Lower leg skin (tissue), 4 donors: ENCODE measurements at places on chromosomes 4 and X.
A peak's percentile ranks its signal among the peaks of the same experiment; 100 is the strongest.

- DNase-seq, result no peak
Observed at GRCh38 chr4:67871867-67872266, 11.9 kb downstream of the TMPRSS11D start.

DNA sequence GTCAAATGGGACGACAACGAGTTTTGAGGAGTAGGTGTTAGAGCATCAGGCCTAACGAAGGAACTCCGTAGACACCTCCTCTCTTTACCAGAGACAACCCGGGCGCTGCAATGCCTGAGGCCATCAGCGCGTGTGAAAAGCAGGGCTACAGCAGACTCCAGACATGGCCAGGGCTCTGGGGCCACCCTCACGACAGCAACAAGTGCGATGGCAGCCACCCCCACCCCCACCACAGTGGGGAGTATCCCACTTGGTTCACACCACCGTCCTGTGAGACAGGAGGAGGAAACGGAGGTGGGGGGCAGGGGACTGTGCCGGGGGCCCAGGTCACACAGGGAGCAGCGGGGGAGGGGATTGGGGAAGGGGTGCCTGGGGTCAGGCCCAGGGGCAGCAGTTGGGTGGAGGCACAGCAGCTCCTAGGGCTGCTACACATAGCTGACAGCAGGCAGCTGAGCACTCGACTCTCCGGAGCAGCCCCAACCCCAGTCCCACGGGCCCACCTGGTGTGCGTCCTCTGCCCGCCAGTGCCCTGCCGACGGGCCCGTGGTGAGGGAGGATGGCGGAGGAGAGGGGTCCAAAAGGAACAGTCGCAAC is 8.5 kb downstream of the LRPAP1 start:
- peak; percentile 63 for DNase-seq

GRCh38 chr4:62235911-62236310 is 1035.8 kb downstream of the ADGRL3 start:
- DNase-seq, result no peak

- DNase-seq, result no peak
Observed at GRCh38 chrX:12401252-12401651, 263.0 kb downstream of the FRMPD4 start.

DNA sequence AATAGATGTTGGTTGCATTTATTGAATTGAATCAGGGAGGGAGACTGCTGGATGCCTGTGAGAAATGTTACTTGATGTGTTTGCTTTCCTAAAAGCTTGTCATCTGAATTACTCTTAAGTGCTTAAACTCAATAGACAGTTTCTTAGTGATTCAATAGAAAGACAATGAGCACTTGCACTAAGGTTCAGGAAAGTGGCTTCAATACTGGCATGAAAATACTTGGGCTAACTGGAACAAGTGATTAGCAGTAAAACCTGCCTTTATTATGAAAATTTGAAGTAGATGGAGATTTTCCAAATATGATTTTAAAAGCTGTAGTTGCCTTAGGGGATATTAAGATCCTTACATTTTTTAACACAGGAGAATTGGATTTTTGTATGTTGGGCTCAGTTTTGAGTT is 123.3 kb downstream of the RNF150 start:
- no peak for DNase-seq

- no peak for DNase-seq
Observed at GRCh38 chr4:138672393-138672976, 343.1 kb upstream of the NOCT start.

GRCh38 chr4:169650227-169650936 is 30.0 kb downstream of the CLCN3 start:
- no peak for DNase-seq

DNA sequence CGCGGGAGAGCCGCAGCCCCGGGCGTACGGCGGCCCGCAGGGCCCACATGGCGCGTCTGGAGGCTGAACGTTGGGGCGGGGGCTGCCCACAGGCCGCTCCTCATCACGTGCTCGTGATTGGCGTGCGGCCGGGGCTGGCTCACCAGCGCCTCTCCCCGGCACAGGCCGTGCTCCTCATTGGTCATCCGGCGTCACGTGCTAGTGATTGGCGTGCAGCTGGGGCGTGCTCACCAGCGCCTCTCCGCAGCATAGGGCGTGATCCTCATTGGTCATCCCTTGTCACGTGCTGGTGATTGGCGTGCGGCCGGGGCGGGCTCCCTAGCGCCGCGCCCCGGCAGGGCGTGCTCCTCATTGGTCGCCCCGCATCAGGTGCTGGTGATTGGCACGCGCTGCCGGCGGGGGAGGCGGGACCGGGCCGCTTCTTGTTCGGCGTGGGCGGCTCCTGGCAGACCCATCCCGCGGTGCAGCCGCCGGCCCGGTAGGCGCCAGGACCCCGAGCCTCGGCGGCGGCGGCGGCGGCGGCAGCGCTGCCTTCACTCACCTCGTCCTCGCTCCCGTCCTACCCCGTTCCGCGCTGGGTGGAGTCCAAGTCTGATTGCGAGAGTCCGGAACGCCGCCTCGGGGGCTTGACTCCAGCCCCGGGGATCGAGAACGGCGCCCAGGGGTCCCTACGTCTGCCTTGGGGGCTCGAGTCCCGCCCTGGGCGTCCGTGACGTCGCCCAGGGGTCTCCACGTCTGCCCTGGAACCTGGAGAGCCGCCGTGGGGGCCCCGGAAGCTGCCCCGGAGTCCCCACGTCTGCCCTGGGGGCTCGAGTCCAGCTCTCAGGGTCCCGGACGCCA is at the start of gene GTPBP6:
TSS of gene GTPBP6 (minus strand) at position 58 of the 840 bp plus-strand sequence. CDS start at position 49, 9 bp downstream.
- peak; percentile 100 for DNase-seq

DNA sequence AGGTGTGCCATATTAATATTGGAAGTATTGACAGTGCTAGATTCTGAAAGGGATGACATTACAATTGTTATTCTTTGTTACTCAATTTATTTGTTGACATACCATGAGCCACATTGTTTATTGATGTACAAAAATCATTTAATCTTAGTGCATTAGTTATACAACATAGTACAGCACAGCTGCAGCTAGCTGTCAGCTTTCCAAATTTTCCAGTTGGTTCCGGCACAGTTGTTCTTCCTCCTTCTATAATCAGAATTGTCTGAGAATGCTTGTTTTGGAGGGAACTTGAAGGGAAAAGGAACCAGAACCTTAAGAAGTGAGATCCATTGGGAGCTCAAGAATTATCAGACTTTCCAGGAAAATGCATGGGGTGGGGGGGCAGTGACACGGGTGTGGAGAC is 281.4 kb downstream of the ZIC3 start:
- no peak for DNase-seq

DNA sequence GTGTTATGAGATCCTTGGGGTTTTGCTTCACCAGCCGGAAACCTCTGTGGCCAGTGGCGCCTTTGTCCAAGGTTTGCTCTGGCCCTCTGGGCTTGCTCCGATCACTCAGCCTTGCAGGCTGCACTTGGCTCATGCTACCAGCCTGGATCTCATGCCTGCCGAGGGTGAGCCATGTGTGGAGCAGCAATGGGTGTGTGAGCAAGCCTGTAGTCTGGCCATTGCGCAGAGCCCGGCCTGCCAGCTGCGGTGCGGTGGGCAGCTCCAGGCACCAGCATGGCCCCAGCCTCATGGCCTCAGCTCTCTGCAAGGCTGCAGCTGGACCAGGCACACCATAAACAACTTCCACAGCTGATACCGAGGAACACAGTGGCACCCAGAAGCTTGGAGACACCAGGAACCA is 17.8 kb downstream of the SULT1B1 start:
- DNase-seq, result no peak

DNA sequence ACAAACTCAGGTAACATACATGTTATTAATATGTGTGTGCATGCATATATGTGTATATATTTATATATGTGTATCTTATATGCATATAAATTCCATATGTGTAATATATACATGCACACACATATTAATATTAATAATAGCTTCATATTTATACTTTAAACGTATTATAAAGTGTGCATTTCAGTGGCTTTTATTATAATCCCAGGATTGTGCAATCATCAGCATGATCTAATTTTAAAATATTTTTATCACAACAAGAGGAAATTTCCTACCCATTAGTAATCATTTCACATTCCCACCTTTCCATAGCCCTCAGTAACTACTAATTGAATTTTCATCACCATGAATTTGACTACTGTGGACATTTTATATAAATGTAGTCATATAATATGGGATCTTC is 2211.9 kb upstream of the TENM3 start:
- DNase-seq, result no peak

- DNase-seq, result no peak
Observed at GRCh38 chrX:138082896-138083295, 517.0 kb downstream of the ZIC3 start.

GRCh38 chr4:76010576-76010975 is 3.3 kb upstream of the CXCL9 start:
- DNase-seq, result no peak

DNA sequence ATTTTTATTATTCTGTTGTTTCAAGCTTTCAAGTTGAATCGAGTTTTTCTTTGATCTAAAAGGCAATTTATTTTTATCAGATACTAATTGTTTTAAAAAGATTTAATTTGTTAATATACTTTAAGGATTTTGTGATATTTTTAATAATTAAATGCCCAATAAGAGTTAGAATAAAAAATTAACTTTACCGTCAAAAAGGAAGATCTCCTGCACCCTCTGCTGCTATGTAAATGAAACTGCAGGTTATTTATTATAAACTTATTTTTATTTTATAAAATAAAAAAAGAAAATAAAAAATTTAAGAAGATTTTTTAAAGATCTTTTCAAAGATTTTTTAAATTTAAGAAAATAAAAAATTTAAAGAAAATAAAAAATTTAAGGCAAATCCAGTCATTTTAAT is 166.1 kb downstream of the CCSER1 start:
- DNase-seq, result no peak

- DNase-seq, result no peak
Observed at GRCh38 chrX:48498374-48498809, 10.4 kb upstream of the PORCN start.

- no peak for DNase-seq
Observed at GRCh38 chrX:53684415-53685192, 1.9 kb downstream of the HUWE1 start.

DNA sequence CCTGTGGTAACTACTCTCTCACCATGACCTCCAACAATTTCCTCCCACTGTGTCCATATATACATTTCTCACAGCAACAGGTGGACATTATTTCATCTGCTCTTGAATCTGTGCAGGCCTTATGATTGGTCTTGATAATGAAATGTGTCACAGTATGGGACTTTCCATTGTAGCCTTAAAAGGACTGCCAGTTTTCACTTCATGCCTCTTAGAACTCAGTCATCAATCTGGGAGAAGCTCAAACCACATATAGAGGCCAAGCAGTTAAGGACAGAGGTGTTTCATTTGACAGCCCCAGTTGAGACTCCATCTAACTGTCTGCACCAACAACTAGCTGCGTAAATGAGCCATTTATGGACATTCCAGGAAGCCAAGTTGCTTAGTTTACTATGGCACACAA is 1534.8 kb downstream of the ARAP2 start:
- DNase-seq, result no peak

GRCh38 chr4:147808447-147808846 is 76.6 kb downstream of the ARHGAP10 start:
- no peak for DNase-seq

GRCh38 chr4:103092245-103092644 is 7.4 kb downstream of the BDH2 start:
- no peak for DNase-seq
